Stimulated activated CD8-positive, alpha-beta memory T cell treated with anti-CD3 and anti-CD28 coated beads, Interleukin-4, amount 100 ng/mL, for 4 hours (primary cell): ENCODE measurements at places on chromosomes 6 and 20.

DNA sequence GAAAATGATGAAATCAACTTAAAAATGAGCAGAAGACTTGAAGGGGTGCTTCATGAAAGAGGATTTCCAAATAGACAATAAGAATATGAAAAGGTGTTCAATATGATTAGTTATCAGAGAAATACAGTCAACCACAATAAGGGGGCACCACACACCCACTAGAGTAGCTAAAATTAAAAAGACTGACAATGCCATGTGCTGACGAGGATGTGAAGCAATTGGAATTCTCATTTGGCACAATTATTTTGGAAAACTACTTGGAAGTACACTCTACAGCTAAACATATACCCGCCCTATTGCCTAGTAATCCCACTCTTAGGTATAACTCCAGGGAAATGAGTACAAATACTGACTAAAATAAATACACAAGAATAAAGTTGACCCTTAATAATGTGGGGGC lies 45.0 kb downstream of the MOCS1 start:
- no peak for DNase-seq

GRCh38 chr6:104186831-104187230 lies 672.9 kb downstream of the HACE1 start:
- no peak for DNase-seq

DNA sequence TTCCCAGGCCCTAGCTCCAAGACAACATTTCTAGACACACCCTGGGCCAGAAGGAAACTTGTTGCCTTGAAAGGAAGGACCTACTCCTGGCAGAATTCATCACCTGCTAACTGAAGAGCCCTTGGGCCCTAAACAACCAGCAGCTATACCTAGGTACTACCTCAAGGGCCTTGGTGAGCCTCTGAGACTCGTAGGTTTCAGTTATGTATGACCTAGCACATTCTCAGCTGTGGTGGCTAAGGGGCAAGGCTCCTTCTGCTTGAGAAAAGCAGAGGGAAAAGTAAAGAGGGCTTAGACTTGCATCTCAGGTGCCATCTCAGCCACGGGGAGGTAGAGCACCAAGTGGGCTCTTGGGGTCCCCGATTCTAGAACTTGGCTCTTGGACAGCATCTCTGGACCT lies 132.3 kb upstream of the NHSL1 start:
- DNase-seq: no peak

GRCh38 chr6:118893064-118893806 lies 717 bp upstream of the ASF1A start:
- DNase-seq: no peak

- DNase-seq: no peak
Measured at GRCh38 chr6:13261464-13261994, 66.8 kb downstream of the TBC1D7 start.

DNA sequence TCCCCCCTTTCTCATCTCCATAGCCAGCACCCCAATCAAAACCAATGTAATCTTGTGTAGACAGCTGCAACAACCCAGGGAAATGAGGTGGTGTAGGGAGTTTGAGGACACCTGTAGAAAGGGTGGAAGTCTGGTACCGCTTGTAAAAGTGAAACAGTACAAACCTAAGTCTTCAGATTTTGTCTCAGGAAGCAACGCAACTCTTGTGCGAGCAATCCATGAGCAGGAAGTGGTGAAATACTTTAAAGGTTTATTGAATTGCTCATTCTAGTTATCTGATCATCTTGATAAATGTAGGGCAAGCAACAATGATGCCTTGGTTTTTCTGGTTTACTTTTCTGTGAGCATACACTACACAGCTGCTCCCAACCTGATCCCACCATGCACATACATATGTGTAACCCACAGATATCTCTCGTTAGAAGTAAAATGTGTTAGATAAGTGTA lies 71.1 kb upstream of the THEMIS start:
- DNase-seq: no peak

GRCh38 chr6:31070711-31071197 lies 41.6 kb downstream of the C6orf15 start:
- DNase-seq: no peak

DNA sequence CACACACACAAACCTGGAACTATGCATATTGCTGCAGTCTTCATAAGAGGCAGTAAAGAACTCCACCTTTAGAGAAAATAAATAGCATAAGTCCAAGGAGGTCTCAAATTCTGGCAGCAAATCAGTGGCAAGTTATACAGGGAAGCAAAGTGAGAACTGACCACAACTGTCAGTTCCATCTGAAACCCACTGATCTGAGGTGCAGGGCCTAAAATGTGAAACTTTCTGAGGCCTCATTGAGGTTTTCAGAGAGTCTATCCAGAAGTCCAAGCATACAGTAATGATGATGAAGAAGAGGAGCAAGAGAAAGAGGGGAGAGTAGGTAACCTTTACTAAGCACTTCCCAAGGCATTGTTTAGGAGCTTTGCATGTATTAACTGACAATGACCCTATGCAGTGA lies 36.3 kb downstream of the MTFR2 start:
- no peak for DNase-seq

DNA sequence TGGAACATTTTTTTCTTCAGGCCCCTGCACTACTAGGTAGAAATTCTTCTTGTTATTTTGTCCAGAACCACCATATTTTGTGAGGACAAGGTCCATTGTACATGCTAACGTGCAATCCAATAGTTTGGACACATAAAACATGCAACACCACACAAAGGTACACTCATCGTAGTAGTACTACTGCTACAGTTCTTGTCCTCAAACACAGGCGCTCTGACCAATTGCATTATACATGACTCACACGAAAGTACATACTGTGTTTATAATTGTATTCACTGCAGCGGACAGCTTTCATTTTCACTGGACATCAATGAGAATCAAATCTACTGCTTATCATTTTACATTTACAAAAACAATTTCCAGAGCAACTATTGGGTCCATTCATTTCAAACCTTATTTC lies 15.3 kb upstream of the SMLR1 start:
- no peak for DNase-seq
